Breast epithelium (tissue), 4 donors: ENCODE measurements at places on chromosomes 13 and 19. TPM values are rescaled to one million over a fixed set of nuclear protein-coding genes. Genes with fewer than 3 reads are reported as not detected.

DNA sequence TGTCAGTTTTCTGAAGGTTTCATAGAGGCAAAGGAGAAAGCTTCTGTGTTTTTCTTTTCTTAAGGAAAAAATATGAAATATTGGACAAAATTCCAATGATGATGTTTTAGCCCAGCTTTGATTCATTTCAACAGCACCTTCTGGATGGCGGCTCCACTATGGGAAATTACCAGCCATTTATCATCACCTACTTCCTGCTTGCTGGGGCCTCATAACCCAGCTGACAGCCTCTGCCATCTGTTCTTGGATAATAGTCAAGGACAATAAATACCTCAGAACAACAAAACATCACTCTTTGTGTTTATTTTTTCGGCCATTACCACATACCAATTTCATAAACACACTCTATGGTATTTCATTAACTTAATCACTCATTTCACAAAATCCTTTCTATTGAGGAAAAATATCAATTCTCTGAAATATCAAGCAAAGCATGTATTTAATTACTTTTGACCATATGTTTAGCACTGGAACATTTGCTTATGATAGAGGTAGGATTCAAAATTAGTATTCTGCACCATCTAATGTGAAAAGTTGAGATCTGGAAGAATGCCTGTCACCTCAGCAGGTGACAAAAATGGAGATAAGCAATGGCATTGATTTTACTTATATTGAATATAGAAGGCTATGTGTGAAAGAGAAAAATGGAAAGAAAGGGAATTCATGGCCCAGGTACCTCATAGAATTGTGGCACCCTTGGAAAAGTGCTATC lies 629.7 kb downstream of the LIG4 start:
- no peak for DNase-seq

The CRB3 gene
- total RNA-seq: 24.6 TPM

DNA sequence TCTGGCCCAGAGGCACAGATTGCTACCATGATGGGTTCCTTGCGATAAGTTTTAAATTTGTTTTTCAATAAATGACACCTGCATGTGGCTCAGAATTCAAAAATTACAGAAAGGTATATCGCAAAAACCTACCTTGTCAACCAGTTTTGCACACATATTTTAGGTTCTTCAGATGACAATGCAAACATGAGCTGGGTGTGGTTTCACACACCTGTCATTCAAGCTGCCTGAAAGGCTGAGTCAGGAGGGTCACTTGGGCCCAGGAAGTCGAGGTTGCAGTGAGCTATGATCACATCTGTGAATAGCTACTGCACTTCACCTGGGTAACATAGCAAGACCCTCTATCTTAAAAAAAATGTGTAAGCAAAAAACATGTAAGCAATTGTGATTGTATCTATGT lies 56.1 kb downstream of the DNM2 start:
- no peak for DNase-seq

GRCh38 chr13:95740979-95741320 lies 64.0 kb downstream of the DNAJC3 start:
- no peak for DNase-seq

DNA sequence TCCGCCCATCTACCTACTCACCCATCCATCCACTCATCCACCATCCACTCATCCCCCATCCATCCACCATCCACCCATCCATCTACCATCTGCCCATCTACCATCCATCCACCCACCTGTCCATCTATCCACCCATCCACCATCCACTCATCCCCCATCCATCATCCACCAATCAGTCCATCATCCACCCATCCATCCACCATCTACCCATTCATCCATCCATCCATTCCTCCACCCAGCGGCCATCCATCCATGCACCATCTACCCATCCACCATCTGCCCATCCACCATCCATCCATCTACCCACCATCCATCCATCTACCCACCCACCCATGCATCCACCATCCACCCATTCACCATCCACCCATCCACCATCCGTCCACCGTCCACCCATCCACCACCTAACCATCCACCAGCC lies 13.6 kb upstream of the JUND start:
- no peak for DNase-seq

DNA sequence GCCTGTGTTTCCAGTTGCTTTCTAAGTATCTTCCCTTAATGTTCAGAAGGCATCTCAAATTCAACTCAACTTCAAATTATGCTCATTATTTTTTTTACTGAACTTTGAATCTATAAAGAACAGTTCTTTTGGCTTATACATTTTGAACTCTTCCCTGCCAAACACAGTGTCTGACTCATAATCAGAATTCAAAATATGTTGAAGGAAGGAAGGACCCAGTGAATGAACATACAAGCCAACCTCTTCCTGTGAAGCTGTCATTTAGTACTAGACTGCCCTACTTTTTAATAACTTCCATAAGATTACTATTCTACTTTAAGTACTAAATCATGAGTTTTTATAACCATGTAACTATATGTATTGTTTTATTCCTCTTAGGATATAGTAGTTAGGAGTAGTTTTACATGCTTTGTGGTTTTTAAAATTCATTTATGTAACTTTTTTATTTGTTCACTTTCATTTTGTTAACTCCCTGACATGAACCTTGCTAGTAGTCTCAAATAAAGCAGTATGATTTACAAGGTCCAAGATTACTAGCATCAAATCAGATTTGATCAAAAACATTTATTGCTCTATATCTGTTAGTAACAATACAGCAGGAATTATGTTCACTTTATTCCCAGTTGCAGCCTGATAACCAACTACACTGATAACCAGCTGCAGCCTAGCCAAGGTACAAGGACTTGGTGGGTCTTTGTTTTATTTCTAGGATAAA lies 6.4 kb downstream of the NUDT15 start:
- no peak for DNase-seq

- no peak for DNase-seq
Measured at GRCh38 chr13:112062072-112062567, 4.8 kb upstream of the SOX1 start.

- DNase-seq: no peak
Measured at GRCh38 chr19:508204-509150, 1.2 kb downstream of the TPGS1 start.

DNA sequence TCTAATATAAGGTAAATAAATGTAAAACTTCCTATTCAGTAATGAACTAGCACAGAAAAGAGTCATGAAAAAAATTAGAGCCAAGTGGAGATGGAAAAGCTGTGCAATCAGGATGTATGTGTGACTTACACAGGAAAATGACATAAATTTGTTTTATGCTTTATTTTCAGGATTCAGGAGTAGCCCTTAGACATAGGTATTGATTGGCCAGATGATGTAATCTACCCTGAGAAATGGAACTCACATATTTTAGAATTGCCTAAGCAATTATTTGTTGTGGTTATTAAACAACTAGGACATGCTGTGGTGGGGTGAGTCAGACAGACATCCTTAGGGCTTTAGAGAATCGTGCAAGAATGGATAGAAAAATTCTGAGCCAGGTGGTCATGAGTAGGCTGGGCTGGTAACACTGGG lies 110.6 kb downstream of the PCDH9 start:
- DNase-seq: no peak

DNA sequence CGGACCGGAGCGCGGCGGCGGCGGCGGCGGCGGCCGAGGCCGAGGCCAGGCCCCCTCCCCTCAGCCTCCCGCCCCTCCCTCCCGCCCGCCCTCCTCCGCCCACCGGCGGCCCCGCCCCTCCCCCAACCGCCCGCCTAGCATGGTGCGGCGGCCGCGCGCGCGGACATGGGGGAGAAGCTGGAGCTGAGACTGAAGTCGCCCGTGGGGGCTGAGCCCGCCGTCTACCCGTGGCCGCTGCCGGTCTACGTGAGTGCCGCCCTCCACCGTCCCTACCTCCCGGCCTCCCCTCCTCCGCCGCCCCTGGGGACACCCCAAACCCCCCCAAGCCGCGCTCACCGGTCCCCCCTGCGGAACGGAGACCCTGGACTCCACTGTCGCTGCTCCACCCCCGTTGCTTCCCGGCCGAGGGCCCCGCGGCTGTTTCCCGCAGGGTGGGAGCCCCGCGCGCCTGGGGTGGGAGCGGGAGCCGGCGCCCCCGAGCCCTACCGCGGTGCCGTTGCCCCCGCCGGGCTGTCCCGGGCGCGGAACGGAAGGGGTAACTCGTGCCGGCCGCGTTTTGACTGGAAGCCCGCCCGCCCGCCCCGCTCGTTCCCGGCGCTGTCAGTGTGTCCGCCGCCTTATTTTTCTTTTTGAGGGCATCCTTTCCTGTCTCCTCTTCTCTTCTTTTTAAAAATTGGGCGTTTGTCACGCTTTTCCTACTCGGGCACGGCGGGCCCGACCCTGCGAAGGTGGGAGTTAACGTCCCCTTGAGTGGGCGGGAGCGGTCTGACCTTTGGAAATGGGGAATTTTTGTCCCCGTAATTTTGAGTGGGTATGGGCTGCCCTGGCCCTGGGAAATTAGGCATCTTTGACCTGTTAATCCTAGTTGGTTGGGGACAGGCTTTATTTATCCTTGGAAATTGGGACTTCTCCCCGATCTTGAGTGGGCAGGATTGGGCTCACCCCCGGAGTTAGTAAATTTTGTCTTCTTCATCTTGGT lies 576 bp downstream of the DOT1L start:
- peak; percentile 47 for DNase-seq

GRCh38 chr19:718991-719512 lies 10.3 kb downstream of the PALM start:
- no peak for DNase-seq

GRCh38 chr13:32195713-32196112 lies 119.5 kb downstream of the ZAR1L start:
- no peak for DNase-seq

The INSR gene
- 66.3 TPM for total RNA-seq

- DNase-seq: no peak
Measured at GRCh38 chr19:38654628-38655055, 7.2 kb downstream of the ACTN4 start.

GRCh38 chr19:18775586-18776287 lies 15.4 kb downstream of the COMP start:
- DNase-seq: no peak

GRCh38 chr19:43700395-43701000 lies 15.4 kb upstream of the IRGC start:
- DNase-seq: no peak

- DNase-seq: no peak
Measured at GRCh38 chr13:41053384-41053826, 7.9 kb upstream of the WBP4 start.

- no peak for DNase-seq
Measured at GRCh38 chr13:45333977-45334922, 6.7 kb downstream of the TPT1 start.

The OR10H2 gene
- not detected for total RNA-seq

The FSTL3 gene
- total RNA-seq: 111 TPM

DNA sequence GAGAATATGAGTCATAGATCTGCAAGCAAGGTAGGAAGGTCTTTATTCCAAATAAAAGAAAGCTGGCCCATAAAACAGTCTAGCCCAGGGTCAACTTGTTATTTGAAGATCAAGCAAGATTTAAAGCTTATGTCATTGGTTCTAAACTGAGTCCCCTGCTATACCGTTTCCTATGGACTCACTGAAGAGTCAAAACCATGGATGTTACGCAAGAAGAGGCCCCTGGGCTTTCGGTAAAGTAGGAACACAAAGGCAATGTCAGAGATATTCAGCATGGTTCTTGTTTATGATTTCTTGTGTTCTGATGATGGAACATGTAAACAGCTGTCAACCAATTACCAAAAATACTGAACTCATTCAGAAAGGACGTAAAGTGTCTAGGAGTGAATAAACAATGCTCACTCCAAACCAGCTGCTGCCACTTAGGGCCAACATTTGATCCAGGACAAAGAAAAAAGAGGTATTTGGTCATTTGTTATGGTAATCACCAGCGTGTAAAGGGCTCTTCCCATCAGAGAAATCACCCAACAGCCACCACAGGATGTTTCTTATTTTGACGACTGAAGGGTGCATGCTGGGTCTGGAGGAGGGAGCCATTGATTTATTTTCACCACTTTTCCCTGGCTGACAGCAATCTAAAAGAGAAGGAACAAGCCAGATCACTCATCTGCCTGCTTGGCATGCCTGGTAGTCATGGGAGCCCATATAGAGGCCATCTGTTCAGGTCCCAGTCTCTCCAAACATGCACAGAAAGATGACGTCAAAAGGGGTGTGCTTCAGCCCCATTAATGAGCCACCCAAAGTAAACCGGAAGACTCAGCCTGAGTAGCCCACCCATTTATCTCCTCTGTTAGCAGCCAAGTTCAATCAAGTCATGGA lies 68.3 kb downstream of the FGF14 start:
- no peak for DNase-seq

The LIM2 gene
- total RNA-seq: not detected

GRCh38 chr19:570251-570686 lies 2.1 kb upstream of the BSG start:
- DNase-seq: no peak

The KLK4 gene
- total RNA-seq: not detected

The ZNF135 gene
- total RNA-seq: 16.2 TPM

The ADPRHL1 gene
- total RNA-seq: 1.8 TPM

- no peak for DNase-seq
Measured at GRCh38 chr19:48844472-48844871, 8.2 kb upstream of the HSD17B14 start.

DNA sequence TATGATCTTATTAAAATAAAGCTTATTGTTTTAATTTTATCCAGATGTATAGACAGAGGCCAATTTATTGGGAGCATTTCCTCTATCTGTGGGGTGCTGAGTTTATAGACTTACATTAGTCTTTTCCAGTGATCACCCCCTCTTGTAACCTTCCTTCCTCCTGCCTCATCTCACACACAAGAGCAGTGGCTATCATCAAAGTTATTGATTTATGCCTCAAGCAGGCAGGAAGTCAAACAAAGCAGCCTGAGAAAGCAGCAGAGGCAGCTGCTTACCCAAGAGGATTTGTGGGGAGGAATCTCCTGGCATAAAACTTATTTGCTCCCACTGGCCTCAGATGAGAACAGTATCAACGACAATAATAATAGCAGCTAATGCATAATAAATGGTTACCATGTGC lies 26.3 kb upstream of the DCLK1 start:
- DNase-seq: no peak

GRCh38 chr13:113145496-113145895 lies 13.0 kb upstream of the PROZ start:
- DNase-seq: no peak

- no peak for DNase-seq
Measured at GRCh38 chr13:40315416-40316064, 350.9 kb downstream of the FOXO1 start.

DNA sequence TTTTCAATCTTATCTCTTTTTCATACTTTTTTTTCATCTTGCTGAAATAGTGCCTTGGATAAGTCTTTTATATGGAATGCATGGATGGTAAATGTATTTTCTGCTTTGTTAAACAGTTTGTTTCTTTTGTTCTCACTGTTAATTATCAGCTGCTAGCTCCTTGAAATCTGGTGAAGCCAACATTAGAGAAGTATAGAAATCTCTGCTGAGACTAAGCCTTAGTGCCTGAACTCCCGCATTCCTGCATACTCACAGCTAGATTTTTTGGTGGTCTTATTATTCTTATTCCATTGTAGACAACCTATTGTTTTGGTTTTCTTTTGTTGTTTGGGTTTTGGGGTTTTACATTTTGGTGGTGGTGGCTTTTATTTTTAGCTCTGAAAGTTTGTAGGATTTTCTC lies 48.4 kb downstream of the DNAJC15 start:
- DNase-seq: no peak

The HCST gene
- total RNA-seq: 3.5 TPM

The SIGLECL1 gene
- total RNA-seq: not detected
